NCI-H1436 treated with DMSO at 0.1 percent for 48 hours (cell line): ENCODE measurements at places on chromosomes 2 and 18.

- DNase-seq, result no peak
These were observed 162.3 kb upstream of the ZSWIM2 start for GRCh38 chr2:187011206-187011832.

GRCh38 chr2:38057651-38058410, 18.1 kb downstream of the CYP1B1 start:
- DNase-seq, result no peak

DNA sequence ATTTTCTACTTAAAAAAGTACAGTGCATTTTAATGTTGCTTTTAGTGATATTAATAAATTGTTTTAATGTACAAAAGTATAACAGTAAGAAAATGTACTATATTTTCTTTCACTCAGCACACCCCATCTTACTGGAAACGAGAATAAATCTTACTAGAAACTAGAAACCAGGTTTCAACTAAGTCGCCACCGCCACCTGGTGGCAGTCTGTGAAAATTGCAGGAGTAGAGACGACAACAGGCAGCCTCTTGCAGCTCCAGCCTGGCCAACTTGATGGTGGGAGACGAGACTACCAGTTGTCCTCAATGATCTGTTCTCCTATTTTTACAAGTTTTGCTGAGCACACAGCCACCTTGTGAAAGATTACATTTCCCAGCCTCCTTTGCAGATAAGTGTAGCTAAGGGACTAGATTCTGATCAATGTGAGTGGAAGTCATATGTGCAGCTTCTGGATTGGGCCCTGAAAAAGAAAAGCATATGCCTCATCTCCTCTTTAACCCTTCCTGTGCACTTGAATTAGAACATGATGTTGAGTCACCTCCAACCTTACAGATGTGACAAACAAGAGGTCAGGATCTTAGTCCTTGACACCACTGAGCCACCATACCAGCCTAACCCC, 8.7 kb downstream of the OTOF start:
- no peak for DNase-seq

DNA sequence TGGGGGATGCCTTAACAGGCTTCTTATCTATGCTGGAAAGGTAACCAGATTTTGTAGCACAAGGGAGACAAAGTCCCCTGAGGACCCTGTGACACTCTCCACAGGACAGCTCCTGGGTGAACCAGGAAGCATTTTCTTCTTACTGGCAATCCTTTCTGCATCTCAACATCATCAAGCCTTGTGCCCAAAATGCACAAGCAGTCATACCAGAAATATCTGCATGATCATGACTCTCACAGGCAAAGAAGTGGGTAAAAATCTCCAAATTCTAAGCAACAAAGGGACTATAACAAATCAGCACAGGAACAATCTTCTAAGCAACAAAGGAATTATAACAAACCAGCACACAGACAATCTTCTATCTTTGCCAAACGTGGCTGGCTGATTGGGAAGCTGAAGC, 99.1 kb upstream of the CD226 start:
- DNase-seq, result no peak

GRCh38 chr2:198880986-198881385, 576.8 kb downstream of the SATB2 start:
- no peak for DNase-seq

GRCh38 chr2:70927138-70927537, 8.6 kb upstream of the ATP6V1B1 start:
- DNase-seq, result no peak

GRCh38 chr18:63994783-63995399, 25.0 kb downstream of the SERPINB8 start:
- no peak for DNase-seq

GRCh38 chr18:48333563-48333962, 75.6 kb downstream of the ZBTB7C start:
- no peak for DNase-seq

DNA sequence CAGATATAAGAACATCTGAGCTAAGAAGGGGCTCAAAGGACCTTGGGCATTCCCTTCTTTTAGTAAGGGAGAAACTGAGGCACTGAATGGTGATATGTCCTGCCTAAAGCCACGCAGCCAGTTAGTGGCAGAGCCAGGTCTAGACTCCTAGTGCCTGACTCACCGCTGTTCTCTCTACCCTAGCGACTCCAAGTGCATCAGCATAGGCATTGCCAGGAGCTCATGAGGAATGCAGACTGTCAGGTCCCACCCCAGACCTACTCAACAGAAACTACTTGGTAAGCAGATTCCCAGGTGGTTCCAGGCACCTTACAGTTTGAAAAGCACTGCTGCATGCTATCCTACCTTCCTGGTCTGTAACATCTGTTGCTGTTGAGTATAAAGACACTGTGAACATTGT, 158.9 kb downstream of the MSH2 start:
- DNase-seq, result no peak

GRCh38 chr2:153479573-153479972, 1.0 kb upstream of the RPRM start:
- DNase-seq, result no peak

GRCh38 chr18:48018851-48019250, 88.4 kb upstream of the SMAD2 start:
- DNase-seq, result no peak

- peak; percentile 12 for DNase-seq
These were observed 77.6 kb downstream of the ASB1 start for GRCh38 chr2:238504181-238504931.
